ENCODE measurements at places on chromosomes 4 and X. TPM values are rescaled to one million over a fixed set of nuclear protein-coding genes. Genes with fewer than 3 reads are reported as not detected.

- DNase-seq, result no peak
Measured at GRCh38 chr4:142473218-142473959, 372.7 kb downstream of the INPP4B start.

- DNase-seq, result no peak
Measured at GRCh38 chrX:86002076-86002896, 45.1 kb downstream of the CHM start.

DNA sequence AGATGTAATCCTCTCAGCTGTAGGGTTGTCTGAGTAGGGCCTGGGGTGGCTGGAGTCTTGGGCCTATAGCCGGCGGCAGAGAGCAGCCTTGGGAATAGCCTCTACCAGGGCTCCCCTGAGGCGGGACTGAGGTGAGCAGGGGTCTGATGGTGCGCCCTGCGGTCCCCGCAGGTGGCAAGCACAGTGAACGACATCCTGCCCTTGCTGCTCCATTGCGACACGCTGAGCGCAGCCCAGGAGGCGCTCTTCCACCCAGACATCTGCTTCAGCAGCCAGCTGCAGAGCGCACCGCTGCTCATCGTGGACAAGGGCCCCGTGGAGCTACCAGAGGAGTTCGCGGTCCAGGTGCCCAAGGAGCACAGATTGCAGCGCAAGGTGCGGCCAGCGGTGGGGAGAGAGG is 317.0 kb downstream of the ADGRL3 start:
- no peak for DNase-seq

DNA sequence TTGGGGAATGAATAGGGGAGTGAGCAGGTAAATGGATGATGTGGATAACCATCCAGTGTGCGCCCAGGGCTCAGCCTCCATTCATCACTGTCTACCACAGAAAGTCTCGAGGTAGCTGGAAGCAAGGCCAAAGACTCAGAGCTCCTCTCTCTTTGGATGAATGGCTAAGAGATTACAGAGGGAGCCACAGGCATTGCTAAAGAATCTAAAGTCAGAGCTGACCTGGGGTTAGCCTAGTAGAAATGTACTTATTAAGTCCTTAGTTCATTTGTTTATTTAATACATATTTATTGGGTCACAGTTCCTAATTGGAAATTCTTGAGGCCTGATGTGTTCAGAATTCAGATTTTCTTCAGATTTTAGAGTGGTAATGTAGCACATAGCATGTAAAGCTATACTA is 88.7 kb upstream of the HPF1 start:
- DNase-seq, result no peak

DNA sequence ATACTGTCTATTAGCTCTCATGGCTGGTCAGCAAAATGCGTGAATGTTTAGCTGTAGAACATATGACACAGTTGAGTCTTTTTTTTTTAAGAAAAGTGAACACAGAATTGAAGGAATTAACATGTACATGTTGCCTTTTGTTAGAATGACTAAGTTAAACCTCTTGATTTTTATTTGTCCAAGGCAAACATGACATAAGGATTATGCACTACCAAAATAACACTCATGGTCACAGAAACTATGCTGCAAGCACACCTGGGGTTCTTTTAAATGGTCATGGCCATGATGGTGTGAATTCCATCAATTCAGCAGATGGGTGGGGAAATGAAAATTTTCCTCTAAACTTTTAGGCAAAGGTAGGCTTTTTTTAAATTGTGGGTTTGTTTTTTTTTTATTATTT is 80.1 kb upstream of the CXCL13 start:
- DNase-seq, result no peak

DNA sequence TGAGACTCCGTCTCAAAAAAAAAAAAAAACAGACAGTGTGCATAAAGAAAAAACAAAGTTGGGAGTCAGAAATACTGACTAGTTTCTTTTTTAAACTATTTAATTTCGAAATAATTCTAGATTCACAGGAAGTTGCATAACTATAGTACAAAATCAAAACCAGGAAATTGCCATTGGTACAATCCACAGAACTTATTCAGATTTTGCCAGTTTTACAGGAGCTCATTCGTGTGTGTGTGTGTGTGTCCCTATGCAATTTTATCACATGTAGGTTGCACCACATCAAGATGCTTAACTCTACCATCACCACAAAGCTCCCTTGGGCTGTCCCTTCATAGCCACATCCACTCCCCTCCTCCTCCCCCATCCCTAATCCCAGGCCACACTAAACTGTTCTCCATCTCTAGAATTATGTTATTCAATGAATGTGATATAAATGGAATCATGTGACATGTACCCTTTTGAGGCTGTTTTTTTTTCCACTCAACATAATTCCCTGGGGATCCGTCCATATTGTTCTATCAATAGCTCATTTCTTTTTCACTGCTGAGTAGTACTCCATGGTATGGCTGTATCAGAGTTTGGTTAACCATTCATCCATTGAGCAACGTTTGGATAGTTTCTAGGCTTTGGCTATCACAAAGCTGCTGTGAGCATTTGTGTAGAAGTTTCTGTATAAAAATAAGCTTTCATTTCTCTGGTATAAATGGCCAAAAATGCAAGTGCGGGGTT is 16.3 kb upstream of the DDX3X start:
- DNase-seq, result no peak

The LNX1 gene
- polyA plus RNA-seq, result 0.19 TPM

DNA sequence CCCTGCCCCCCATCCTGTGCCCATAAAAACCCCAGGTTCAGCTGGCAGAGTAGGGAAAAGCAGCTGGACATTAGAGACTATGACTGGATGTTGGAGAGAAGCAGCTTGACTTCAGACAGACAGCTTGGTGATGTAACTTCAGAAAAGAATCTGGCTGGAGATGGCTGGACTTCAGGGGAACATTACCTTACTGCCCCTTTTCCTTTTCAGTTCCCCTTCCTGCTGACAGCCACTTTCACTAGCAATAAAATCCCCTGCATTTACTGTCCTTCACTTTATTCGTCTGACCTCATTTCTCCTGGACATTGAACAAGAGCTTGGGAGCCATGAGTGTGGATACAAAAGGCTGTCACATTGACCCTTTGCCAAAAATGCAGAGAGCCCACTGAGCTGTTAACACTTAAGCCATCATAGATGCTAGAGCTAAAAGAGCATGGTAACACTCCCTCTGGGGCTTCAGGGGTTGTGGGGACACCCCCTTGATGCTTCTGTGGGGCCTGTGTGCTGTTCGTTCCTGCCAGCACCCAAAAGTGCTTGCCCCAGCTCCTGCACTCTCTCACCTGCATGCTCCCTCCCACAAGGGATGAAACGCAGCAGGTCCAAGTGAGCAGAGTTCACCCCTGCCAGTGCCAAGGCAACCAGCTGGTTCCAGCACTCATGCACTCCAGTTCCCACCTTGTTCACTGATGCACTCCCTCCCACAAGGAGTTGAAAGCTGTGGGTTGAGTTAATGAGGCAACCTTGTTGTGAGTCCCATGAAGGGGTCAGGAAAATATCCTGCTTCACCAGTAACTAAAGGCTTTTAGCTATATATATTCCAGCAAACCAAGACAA is 263.8 kb upstream of the NDST3 start:
- DNase-seq, result no peak

DNA sequence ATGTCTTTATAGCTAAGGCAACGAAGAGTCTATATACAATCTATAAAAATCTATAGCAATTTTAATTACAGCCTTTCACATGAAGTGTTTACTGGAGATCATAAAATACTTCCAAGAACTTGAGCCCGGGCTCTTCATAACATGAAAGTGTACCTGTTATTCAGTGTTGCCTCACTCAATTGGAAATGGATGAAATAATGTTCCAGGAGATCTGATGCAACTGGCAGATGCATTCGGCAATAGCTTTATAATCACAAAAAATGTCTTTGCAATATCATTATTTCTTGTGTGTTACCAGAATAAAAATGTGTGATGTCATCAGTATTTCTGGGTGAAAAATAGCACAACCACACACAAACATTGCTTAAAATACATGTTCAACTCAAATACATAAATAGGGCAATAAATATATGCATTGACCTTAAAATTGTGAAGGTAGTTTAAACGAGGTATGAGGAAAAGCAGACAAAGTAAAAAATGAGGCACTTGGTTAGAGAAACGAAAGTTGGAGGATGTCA is 1266.8 kb upstream of the PCDH7 start:
- no peak for DNase-seq

DNA sequence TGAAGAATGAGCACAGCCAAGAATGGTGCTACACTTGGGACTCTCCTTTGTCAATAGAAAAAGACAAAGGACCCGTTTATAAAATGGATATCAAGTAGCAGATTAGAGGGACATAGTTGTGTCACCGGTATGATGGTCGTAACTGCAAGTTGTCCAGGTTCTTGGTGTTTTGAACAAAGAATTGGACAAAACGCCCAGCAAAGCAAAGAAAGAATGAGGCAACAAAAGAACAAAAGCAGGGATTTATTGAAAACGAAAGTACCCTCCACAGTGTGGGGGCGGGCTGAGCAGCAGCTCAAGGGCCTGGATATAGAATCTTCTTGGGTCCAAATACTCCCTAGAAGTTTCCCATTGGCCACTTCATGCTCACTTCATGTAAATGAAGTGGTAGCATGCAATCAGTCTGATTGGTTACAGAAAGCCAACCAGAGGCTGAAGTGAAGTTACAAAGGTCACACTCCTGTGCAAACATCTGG is 54.7 kb downstream of the SHROOM3 start:
- no peak for DNase-seq

DNA sequence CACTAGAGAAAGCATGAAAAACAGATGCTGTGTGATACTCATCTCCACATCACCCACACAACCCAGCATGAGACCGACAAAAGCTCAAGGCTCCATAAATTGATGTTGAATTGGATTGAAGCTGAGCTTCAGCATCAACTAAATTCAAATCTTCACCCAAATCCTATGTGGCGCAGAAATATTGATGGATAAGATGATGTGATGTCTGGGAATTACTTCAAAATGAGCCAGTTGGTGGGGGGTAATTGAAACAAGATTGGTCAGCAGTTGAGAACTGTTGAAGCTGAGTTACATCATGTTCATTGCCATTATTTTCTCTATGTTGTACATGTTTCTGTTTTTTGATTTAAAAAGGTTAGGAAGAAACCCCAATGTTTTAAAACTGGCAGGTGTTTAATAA is 166.5 kb upstream of the STS start:
- peak; percentile 9 for DNase-seq

GRCh38 chr4:115675719-115676118 is 562.3 kb upstream of the NDST4 start:
- no peak for DNase-seq

DNA sequence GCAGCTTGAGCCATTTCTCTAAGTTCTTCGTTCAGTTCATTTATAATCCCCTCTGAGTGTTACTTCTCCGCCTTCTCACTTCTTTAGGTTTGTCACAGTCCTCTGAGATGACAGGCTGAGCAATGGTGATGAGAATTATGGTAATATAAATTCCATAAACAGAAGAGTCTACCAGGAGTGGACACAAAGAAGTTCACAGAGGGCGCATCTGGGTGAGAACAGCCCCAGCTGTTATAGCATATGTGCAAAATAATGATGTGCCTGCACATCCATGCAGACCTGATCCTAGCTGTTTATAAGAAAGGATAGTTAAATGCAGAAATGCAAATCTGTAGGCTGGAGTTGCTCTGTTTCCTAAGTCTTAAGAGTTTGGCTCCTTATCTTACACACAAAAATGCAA is 377.5 kb downstream of the KCNIP4 start:
- DNase-seq, result no peak

GRCh38 chr4:5041699-5042098 is 9.6 kb upstream of the STK32B start:
- no peak for DNase-seq

- no peak for DNase-seq
Measured at GRCh38 chr4:133275246-133275645, 126.2 kb downstream of the PCDH10 start.

GRCh38 chr4:6300359-6300758 is 30.7 kb downstream of the WFS1 start:
- no peak for DNase-seq

The IKBKG gene
- polyA plus RNA-seq, result 36.4 TPM

GRCh38 chr4:102918859-102919258 is 50.1 kb downstream of the CISD2 start:
- DNase-seq, result no peak

The CTAG1B gene
- polyA plus RNA-seq, result not detected

- DNase-seq, result no peak
Measured at GRCh38 chr4:47661741-47662140, 176.1 kb downstream of the CORIN start.

The CYTL1 gene
- 3.0 TPM for polyA plus RNA-seq

DNA sequence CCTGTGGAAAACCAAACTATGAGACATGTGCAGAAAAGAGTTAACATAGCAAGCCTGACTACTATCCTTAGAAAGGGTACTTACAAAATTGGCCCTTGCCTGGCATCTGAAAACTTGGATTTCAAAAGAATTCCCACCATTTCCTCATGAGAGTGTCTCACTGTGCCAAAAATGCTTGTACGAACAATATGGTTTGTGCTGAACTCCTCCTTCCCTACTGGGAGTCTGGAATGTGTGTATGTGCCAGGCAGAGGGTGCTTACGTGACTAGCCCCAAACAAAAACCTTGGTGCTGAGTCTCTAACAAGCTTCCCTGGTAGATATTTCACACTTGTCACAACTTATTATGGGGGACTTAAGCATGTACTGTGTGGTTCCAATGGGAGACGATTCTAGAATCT is 81.7 kb upstream of the GIMD1 start:
- DNase-seq, result no peak

GRCh38 chr4:3079694-3080123 is 5.2 kb downstream of the HTT start:
- DNase-seq, result no peak

- peak; percentile 89 for DNase-seq
Measured at GRCh38 chr4:54657551-54658251, at the start of gene KIT. Gene KIT (plus strand): TSS chr4:54657957. CDS start chr4:54658015, 58 bp downstream.

The KDR gene
- 0.02 TPM for polyA plus RNA-seq

- no peak for DNase-seq
Measured at GRCh38 chr4:118774989-118775388, 60.9 kb downstream of the SEC24D start.

DNA sequence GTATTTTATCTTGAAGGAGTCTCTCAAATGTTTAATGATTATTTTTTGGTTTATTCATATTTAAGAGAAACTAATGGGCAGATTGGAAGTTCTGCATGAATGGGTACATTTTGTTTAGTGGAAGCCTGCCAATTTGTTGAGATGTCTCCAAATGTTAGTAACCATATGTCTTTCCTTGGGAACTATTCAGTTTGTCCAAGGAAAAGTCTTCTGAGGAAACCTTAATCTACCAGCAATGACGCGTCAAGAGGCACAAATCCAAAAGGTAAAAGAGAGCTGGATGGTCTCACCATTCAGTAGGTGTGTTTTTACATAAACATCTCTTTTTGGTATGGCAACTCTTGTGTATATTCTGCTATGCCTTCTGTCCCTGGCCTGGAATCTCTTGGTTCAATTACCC is 37.4 kb upstream of the NDST3 start:
- DNase-seq, result no peak

DNA sequence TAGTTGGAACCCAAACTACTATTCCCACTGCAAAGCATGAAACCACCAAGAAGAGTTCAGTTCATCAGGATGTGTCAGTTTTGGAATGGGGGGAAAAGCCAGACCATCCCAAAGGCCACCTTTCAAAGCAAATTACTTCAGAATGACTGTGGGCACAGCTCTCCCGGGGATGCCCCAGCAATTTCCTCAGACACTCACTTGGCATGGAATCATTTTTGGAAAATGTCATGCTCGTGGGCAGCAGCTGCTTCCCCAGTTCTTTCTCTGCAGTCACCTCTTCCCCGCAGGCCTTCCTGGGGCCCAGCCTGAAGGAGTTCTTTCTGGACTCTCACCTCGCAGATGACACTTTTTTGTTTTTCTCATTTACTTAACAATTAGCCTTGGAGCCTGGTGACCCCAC is 350.3 kb downstream of the NR3C2 start:
- DNase-seq, result no peak

Data from SK-N-SH (cell line).